ENCODE measurements at places on chromosomes 4 and X.

GRCh38 chr4:74663631-74664030 is 130.7 kb downstream of the BTC start:
- no peak for DNase-seq

DNA sequence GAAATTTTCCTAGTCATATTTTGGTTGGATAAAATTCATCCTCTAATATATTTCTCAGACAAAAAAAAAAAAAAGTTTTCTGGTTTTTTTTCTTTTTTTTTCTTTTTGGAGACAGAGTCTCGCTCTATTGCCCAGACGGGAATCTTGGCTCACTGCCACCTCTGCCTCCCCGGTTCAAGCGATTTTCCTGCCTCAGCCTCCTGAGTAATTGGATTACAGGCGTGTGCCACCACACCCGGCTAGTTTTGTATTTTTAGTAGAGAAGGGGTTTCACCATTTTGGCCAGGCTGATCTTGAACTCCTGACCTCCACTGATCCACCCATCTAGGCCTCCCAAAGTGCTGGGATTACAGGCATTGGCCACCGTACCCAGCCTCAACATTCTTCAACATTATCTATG is 432.7 kb upstream of the PABPC4L start:
- DNase-seq = no peak

GRCh38 chrX:69153060-69153730 is 12.1 kb downstream of the PJA1 start:
- DNase-seq = no peak

DNA sequence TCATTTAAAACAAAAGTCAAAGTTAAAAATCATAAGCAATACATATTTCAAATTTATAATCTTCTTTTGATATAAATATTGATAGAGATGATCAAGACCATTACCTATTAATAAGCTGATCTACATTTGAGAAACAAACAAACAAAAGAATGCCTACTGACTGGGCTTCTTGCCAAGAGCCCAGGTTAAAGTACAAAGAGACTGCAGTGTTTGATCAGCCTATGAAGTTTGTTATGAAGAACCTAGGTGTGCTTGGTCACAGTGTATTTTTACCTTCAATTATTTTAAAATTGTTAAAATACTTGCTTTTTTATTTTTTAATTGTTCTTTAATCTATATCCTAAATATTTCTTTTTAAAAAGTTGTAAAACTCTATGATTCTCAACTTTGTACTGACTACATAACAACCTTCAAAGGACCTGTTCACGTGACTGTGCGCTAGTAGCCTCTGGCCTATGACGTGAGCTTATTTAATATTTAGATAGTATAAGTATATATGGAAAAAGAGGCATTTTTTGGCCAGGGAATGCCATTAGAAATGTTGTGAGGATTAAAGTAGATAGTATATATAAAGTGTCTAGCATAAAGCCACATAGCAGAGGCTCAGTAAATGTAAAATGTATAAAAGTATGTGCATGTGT is 11.4 kb upstream of the SLC39A8 start:
- no peak for DNase-seq

DNA sequence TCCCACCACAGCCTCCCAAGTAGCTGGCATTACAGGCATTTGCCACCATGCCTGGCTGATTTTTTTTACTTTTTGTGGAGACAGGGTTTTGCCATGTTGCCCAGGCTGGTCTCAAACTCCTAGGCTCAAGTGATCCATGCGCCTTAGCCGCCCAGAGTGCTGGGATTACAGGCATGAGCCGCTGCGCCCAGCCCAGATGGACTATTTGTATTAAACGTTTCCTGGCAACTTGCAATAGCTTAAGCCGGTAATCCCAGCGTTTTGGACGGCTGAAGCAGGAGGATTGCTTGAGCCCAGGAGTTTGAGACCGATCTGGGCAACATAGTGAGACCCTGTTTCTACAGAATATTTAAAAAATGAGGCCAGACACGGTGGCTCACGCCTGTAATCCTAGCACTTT is 18.4 kb downstream of the UBE2K start:
- DNase-seq = no peak

All from non-pigmented ciliary epithelial cell (primary cell).